Stimulated activated CD8-positive, alpha-beta memory T cell treated with anti-CD3 and anti-CD28 coated beads, Interleukin-15, amount 100 ng/mL, for 48 hours (primary cell): ENCODE measurements at places on chromosomes 6 and 20.
A peak's percentile ranks its signal among the peaks of the same experiment; 100 is the strongest.

DNA sequence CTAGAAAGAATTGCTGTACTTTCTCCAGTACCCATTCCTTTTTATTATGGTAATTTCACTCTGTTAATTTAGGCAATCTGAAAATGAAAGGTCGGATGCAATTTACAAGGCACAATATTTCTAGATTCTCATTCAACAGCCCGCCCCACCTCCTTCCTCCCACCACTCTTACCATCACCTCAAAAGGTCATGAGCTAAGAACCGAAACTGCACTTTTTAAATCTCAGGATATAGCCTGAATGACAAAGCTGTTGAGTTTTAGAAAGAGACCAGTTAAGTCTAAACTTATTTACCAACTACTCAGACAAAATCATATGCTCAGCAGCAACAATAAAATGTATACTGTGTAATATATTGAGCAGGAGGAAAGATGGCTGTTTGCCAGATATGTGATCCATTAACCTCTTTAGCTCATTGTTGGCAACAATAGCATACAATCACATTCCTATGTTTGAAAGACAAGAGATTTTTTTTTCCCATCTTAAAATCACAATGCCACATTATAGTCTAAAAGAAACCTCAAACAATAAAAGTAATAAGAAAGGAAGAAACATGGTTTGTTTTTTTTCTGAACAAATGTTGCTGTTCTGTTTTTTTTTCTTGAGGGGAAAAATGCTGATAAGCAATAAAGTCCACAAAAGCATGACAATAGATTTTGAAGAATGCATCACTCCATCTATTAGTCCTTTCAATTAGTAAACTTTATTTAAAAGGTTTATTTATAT lies 1.6 kb upstream of the HS3ST5 start:
- no peak for DNase-seq

DNA sequence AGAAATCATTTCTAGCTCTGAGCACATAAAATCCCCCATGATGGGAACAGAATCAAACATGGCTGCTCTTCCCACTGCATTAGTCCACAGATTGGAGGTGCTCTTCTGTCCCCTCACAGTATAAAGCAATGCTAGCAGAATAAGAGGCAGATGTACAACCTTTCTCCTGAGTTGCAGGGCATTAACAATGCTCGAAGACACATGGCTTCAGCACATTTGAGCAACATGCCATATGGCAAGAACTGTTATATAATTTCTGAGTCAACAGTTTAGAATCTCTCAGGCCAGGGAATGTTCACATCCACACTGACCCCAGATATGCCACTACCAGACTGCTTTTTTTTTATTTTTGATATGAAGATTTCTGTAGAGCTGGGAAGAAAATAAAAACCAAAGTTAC lies 119.6 kb downstream of the KIF13A start:
- no peak for DNase-seq

DNA sequence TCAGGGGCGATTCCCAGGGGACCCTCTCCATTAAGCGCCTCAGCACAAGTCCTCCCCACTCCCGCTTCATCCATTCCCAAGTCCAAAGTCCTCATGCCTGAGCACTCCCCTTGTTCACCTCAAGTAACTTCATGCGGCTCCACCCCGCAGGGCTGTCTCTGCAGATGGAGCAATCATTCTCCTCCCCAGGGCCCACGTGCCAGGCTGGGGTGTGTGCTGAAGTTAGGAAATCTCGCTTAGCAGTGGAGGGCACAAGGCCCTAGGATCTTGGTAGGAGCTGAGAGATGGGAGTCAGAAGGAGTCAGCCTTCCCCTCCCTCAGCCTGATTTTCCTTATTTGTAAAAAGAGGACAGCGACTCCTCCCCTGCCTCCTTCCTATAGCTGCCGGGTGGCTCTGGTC lies 3.5 kb downstream of the TGM3 start:
- DNase-seq, result no peak

DNA sequence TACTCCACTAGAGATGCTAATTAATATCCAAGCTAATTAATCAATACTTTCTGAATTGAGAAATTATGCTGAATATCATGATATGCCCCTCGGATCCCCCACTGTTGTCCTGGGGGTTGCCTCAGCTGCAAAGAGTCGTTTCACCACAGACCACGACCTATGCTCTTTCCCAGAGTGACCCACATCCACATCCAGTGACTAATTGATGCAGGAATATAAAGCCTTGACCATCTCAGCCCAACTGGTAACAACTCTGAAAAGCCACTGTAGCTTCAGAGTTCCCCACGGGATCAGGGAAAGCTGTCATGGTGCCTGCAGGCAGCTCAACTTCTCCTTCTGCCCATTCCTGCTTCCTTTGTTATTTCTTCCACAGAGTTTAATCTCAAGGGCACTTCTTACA lies 116.9 kb downstream of the RWDD2A start:
- no peak for DNase-seq

GRCh38 chr6:121549736-121550135 lies 114.3 kb downstream of the GJA1 start:
- no peak for DNase-seq

GRCh38 chr6:145630598-145630997 lies 104.7 kb downstream of the EPM2A start:
- DNase-seq, result no peak

- DNase-seq, result no peak
These were observed 1.7 kb upstream of the ZMYND8 start for GRCh38 chr20:47358039-47358671.

GRCh38 chr20:62929051-62929538 lies 2.8 kb upstream of the DIDO1 start:
- DNase-seq, result peak; percentile 45

DNA sequence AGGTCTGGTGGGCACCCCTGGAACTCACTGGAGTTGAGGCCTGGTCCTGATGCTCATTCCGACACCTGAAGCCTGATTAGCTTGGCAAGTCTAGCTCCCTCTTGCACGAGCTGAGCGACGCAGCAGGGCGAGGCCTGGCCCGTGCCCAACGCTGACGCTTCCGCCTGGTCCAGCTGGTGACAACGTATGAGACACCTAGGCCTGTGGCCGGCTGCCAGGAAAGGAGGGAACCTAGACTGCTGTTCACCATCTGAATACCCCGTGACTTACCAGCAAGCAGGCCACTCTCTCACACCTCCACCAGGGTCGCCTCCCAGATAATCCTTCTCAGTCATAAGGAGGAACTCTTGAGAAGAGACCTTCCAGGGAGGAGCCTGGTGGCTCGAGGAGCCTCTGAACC lies 24.5 kb downstream of the YTHDF1 start:
- DNase-seq, result no peak

DNA sequence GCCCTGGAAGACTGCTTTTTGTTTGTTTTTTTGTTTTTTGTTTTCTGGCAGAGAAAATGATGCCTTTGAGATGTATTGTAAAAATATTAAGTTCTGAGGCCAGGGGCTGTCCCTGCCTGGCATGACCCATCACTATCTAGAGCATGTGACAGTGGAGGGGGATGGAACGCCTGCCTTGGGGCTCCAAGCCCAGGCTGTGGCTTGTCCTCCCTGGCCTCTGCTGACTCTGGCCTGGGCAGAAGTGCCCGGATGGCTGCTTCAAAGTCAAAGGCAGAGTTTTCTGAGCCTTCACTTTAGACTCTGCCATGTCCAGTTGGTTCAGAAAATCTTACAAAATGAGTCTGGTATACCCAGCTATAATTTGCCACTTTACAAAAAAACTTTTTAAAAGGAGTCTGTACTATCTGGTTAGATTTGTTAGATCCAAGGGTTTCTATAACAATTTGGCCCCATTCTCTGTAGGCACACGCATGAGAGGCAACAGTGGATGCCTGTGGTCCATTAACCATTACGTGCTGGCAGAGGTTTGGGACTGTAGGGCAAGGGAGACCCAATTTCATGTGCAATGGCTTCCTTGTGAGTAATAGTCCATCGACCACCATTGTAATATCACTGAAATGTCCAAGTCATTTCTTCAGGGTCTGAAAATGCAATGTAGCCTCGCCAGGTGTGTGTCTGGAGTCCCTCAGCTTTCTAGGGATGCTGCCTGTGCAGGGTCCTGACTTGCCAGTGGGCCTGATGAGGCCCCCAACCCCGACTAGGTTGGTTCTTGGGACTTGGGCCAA lies 8.3 kb downstream of the PPP1R3G start:
- no peak for DNase-seq

DNA sequence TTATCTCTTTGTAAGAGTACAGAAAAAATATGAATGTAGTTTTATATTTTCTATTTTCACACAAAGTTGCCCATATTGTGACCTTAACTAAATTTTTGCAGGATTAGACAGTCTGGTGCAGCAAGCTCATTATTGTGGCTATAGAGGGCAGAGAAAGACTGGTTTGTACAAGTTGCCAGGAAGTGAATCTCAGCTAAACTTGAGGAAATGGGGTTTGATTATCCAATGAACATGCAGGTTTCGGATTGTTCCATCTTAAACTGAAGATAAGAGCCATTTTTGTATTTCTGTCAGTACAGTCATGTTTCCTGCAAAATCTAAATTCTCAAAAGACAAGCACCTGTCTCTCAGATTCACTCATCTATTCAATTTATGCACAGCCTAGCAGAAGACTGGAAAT lies 390.9 kb downstream of the MMUT start:
- DNase-seq, result no peak

GRCh38 chr20:20971810-20972209 lies 134.3 kb downstream of the LINC00237 start:
- DNase-seq, result no peak

- no peak for DNase-seq
These were observed 26.0 kb upstream of the PRDM1 start for GRCh38 chr6:106060167-106060566.

DNA sequence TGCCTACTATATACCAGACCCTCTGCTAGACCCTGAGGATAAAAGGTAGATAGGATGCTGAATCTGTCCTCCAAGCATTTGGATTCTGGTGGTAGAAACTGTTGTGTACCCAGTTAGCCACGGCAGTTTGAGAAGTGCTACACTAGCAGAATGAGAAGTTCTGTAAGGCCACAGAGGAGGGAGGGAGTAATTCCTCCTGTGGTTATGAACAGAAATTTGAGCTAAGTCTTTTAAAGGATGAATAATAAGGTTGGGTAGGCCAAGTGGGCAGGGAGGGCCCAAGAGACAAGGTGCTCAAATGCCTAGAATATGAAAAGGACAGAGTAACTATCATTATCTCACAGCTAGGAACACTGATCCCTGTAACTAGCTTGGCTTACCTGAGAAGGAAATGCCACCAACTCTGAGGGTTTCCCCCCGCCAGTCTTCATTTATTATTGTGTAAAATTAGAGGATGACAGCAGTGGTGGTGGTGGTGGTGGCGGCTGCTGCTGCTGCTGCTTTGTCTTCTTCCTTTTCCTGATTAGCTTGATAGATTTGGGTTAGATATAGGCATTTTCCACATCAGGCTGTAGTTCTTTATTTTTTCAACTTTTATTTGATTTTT lies 243.3 kb downstream of the PRL start:
- no peak for DNase-seq

- DNase-seq, result no peak
These were observed 70.0 kb downstream of the CPNE5 start for GRCh38 chr6:36769183-36769675.

DNA sequence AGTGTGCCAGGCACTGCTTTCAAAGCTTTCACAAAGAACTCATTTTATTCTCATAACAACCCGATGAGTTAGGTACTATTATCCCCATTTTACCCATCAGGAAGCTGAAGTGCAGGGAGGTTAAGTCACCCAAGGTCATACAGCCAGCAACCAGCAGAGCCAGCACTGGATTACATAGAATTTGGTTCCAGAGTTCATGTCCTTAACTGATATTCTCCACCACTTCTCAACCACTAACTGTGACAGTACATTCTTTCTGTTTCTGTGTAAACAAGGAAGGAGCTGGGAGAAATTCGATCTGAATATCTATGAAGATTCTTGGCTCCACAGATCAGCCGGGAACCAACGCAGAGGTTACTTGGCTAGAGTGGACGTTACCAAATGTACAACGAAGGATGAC lies 98.0 kb downstream of the KIF16B start:
- no peak for DNase-seq

DNA sequence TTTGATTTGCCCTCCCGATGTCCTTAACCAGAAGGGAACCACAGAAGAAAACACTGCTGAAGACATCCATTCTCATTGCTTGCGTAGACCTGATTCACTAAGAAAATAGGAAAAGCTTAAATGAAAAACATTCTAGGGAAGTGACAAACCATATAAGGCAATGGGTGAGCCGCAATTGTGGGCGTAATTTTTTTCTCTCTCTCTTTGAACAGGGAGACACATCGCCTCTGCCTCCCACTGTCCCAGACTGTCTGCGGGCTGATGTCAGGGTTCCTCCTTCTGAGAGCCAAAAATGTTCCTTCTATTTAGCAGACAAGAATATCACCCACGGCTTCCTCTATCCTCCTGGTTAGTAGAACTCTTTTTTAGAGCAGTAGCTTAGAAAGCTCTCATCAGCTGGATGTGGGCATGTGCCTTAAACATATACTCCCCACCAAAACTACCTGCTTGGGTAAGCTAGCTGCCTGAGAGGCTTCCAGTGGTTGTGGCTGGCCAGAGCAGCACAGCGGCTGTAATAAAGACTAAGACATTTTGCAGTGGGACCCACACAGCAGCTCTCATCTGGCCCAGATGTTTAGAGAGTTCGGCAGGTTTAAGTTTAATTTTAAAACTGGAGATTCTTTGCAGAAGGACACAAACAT lies 22.7 kb upstream of the CTAGE9 start:
- no peak for DNase-seq

- DNase-seq, result no peak
These were observed 150.8 kb downstream of the COL21A1 start for GRCh38 chr6:56096541-56096940.

DNA sequence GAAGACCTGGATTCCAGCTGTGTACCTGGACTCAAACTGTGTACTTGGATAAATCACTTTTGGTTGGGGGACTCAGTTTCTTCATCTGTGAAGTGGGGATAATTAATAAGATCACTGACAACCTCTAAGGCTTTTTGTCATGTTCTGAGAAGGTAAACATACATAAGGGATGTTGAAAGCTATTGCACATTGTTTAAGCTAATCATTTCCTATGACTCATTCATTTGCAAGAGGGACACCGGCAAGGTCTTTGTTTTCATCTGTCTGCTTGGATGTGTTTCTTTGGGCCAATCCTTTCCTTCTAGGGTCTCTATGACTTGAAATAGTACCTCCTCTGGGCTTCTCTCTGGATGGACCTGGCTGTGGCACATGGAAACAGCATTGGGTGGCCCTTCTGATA lies 6.8 kb downstream of the PROKR2 start:
- DNase-seq, result no peak

DNA sequence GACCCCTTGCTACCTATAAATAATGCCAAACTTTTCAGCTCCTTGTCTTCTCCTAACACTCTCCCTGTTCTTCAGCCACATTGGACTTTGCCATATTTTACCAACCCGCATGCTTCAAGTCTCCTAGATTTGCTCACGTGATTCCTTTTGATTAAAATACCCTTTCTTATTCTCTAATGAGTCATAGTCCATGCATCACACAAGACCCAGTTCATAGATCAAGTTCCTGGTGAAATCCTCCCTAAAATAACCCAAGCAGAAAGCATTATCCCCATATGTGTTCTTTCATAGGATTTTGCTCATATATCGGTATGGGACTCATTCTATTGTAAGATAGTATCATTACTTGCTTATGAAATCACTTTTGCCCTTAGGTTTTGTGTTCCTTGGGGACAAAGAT lies 108.9 kb upstream of the STXBP5 start:
- no peak for DNase-seq
